ENCODE measurements at places on chromosomes 5 and 9. TPM values are rescaled to one million over a fixed set of nuclear protein-coding genes. Genes with fewer than 3 reads are reported as not detected.
A peak's percentile ranks its signal among the peaks of the same experiment; 100 is the strongest.

DNA sequence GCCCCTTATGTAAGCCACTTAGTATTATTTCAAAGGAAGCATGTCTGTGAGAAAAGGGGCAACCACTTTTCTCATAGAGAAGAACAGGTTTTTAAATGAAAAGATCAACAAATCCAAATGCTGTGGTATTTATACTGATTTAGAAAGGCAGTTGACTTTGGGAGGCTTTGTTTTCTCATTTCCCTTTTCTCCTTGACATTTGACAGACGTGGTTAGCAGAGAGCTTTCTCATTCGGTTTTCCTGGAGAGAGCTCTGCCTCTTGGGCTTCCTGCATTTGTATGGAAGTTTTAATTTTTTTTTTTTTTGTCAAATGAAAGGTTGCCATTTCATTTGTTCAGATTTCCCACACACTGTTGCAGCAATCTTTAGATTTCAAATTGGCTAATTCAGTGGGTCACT is 62.5 kb downstream of the EXOSC2 start:
- no peak overlapping the region for H3K27ac ChIP-seq
- H3K4me3 ChIP-seq = no peak overlapping the region
- peaks cover 7% of the 10 kb centered on the region for H3K4me1 ChIP-seq
- H3K36me3 ChIP-seq = no peaks in the 10 kb centered on the region
- H3K27me3 ChIP-seq = no peaks in the 10 kb centered on the region

- no peaks in the 10 kb centered on the region for H3K27me3 ChIP-seq
- no peak overlapping the region for H3K4me3 ChIP-seq
- H3K36me3 ChIP-seq = no peaks in the 10 kb centered on the region
- no peak overlapping the region for H3K27ac ChIP-seq
Observed at GRCh38 chr9:89986190-89986589, 381.4 kb downstream of the GADD45G start.

DNA sequence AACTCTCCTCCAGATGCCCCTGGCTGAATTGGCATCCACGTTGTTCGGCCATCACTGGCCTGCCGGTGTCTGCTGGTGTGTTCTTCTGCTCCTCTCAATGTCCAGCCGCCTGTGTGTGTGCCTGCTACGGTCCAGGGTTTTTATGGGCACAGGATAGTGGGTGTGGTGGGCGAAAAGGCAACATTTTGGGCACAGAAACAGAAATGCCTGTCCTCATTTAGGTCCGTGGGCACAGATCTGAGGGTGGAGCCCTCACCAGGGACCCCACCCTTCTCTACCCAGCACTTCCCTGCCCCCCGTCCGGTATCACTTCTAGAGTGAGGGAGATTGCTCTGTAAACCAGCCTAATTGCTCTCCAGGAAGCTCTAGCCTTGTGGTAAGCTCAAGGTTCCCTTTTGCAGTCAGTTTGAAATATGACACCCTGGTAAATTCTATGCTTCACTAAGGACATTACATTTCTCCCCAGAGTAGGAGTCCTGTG is 410.1 kb downstream of the MAT2B start:
- no peak overlapping the region for H3K4me3 ChIP-seq
- no peaks in the 10 kb centered on the region for H3K4me1 ChIP-seq
- no peaks in the 10 kb centered on the region for H3K27me3 ChIP-seq
- peak; percentile 6 for DNase-seq

Gene PCDHGB2
- 5.4 TPM for polyA plus RNA-seq

- no peaks in the 10 kb centered on the region for H3K36me3 ChIP-seq
- no peak overlapping the region for H3K4me3 ChIP-seq
- no peak for DNase-seq
Observed at GRCh38 chr5:69007726-69008368, 86.0 kb upstream of the SLC30A5 start.

Gene CCL27
- 0.95 TPM for polyA plus RNA-seq

Gene ABCA1
- 17.2 TPM for polyA plus RNA-seq
